ENCODE measurements at places on chromosomes 11 and 22.

DNA sequence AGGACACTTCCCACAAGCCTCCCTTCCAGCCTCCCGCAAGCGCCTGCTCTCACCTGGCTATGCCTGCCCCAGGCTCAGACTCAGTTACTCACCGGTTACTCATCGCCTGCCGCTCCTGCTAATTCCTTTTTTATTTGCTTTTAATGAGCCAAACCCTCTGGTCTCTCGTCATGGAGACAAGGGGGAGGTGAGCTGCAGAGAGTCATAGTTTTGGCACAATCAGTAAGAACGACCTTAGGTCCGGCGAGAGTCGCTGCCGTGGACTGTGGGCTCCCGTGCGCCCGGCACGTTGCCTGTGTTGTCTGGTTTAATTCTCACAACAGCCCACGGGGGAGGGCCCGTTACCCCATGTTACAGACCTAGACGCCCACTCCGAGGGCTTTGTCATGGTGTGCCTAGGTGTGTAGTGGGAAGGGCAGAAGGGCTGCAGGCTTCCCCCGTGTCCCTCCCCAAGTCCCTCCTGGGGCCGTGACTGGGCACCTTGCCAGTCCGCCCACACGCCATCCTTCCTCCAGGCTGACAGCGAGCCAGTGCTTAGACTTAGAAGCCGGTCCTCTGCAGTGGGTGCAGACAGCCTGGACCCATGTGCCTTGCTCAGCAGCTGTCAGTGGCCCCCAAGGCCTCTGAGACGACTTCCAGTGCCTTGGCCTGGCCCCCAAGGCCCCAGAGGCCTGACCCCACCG, 42.2 kb downstream of the WNT7B start:
- DNase-seq: no peak

DNA sequence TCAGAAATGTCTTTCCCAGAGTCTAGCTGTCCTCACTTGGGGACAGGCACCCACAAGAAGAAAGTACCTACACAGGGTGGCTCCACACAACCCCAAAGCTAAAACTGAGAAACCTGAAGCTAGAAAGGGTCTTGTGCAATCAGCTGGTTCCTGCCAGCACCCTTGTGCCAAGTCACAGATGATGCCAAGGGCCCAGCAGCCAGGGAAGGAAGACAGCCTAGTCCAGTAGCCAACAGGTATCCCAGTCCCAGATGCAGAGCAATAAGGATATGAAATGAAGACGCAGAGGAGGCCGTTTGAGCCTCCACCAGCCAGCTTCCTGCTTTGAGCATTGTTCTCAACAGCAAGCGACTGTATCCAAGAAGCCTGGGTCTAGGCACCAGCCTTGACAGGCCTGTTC, 6.1 kb downstream of the PLEKHA7 start:
- no peak for DNase-seq

- DNase-seq: no peak
Measured at GRCh38 chr22:35452351-35452781, 52.4 kb downstream of the MCM5 start.

DNA sequence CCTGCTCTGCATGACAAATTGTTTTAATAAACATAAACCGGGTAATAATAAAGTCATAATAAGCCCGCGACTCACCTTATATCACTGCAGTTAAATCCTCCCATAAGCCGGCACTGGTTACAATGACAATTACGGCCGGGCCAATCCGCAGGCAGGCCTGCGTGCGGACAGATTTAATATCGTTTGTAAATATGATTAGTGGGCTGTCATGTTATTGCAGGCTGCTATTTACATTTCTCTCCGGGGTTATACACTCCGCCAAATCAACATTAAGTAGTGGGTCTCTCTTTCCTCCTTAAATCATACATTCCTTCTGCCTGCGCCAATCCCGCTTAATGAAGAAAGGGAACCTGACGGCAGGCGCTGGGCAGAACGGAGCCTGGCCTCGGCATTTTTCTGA, 51.8 kb upstream of the LMO1 start:
- DNase-seq: no peak

GRCh38 chr22:48761546-48761945, 1066.1 kb downstream of the BRD1 start:
- DNase-seq: no peak

- no peak for DNase-seq
Measured at GRCh38 chr11:128627666-128628324, 40.4 kb upstream of the ETS1 start.

DNA sequence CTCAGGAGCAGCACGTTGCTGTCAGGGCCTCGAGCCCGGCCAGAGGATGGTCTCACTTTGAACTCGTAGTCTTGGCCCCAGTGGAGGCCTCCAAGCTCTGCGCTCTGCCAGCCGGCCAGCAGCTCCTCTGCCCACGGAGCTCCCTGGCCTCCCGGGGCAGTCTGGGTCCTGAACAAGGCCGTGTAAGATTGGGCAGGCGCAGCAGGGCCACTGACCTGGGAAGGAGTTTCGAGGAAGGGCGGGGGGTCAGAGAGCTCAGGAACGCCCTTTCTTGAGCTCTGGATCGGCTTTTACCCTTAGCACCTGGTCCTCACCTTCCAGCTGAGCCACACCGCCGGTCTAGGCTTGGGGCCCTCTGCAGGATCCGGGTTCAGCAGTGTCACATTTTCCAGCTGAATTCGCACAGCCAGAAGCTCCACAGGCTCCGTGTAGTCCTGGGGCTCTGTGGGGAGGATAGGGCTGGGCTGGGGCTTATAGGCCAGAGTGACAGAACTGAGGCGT, 2.1 kb downstream of the ROBO4 start:
- DNase-seq: no peak

- DNase-seq: no peak
Measured at GRCh38 chr11:44777209-44778194, 50.7 kb downstream of the TSPAN18 start.

DNA sequence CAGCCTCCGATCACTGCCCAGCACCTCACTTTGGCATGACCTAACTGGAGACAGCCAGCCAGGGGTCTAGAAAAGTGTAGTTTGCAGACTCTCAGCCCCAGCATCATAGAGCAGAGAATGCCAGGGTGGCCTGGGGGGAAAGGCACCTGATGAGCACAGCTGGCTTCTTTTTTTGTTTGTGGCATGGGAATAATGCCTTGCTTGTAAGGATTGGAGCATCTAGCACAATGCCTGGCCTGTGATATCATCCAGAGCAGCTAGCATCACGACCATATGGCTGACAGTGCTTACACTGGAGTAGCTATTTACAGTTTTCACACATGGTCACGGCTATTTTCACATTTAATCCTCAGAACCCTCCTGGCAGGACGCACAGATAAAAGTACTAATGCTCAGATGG, 594.8 kb upstream of the B3GAT1 start:
- DNase-seq: no peak

Measured in activated CD8-positive, alpha-beta memory T cell treated with anti-CD3 and anti-CD28 coated beads for 1 hour (primary cell).